RPMI7951 (cell line): ENCODE measurements at places on chromosomes 4 and X. TPM values are rescaled to one million over a fixed set of nuclear protein-coding genes. Genes with fewer than 3 reads are reported as not detected.
A peak's percentile ranks its signal among the peaks of the same experiment; 100 is the strongest.

GRCh38 chr4:136412708-136413107 is 1119.6 kb downstream of the PCDH18 start:
- no peak for DNase-seq

- DNase-seq, result no peak
These were observed 6.0 kb upstream of the BMP2K start for GRCh38 chr4:78770091-78770642.

Gene NPFFR2
- 0.10 TPM in 1 of 2 replicates, not detected in the other for total RNA-seq

- no peak for DNase-seq
These were observed 161.7 kb downstream of the EMCN start for GRCh38 chr4:100356172-100356571.

- no peak for DNase-seq
These were observed 491.9 kb downstream of the MID1IP1 start for GRCh38 chrX:39293203-39293602.

DNA sequence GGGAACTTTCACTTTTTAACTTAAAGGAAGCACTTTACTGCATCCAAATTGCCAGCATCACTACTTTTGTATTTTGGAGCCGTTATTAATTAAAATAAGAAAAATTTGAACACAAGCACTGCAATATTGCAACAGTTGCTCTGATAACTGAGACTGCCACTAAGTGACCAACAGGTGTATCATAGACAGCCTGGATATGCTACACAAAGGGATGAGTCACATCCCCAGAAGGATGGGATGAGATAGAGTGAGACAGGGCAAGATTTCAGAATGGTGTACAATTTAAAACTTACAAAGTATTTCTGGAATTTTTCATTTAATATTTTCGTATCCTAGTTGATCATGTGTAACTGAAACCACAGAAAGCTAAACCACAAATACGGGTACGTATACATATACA is 204.1 kb downstream of the MAPK10 start:
- no peak for DNase-seq

Gene TRIM75
- total RNA-seq, result not detected in 2 replicates

GRCh38 chrX:103404231-103405008 is 28.1 kb downstream of the BEX3 start:
- DNase-seq, result peak; percentile 79

Gene FAT4
- total RNA-seq, result 0.20 and 0.24 TPM in 2 replicates

DNA sequence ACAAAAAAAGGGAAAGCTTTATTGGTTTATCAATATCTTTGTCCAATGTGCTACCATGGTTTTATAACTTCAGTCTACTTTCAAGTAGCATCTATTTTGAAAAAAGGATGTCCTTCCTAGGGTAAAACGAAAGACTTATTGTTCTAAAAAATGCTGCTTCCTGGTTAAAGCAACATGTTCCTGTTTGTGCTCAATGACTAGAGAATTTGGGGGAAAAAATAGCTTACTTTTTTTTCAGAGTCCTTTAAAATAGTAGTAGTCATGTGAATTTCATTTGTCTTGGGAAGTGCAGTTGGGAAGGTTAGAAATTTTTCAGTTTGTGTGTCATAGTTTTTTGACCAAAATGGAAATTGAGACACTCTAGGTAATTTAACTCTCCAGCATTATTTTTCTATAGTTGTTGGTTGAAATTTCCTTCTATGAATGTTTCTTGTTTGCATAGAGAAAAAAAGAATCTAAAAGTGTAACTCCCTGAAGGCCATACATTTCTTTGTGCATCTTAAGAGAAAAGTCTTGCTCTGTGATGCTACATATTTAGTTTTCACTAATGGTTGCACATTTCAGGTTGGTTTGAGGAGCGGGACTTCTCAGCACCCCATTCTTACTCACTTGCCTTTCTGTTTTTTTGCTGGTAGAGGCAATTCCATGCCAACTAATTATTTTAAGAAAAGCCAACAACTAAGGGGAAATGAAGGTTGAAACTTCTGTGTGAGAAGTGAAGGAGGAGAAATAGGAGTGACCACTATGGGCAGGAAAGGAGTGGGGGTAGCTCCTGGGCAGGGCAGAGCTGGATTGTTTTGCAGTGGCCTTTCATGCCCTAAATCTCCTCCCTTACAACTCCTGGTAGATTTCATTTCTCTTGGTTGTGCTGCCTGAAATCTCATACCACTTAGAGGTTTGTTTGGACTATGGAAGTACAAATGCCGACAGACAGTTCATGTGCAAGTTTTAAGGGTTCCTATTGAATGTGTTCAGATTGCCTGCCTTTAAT is 76.4 kb downstream of the RAPGEF2 start:
- no peak for DNase-seq

Gene PARM1
- total RNA-seq, result under 0.01 and 0.10 TPM in 2 replicates

Gene CLDN34
- total RNA-seq, result 0.29 TPM in 1 of 2 replicates, not detected in the other

Gene NAP1L2
- 0.36 and 0.39 TPM in 2 replicates for total RNA-seq

DNA sequence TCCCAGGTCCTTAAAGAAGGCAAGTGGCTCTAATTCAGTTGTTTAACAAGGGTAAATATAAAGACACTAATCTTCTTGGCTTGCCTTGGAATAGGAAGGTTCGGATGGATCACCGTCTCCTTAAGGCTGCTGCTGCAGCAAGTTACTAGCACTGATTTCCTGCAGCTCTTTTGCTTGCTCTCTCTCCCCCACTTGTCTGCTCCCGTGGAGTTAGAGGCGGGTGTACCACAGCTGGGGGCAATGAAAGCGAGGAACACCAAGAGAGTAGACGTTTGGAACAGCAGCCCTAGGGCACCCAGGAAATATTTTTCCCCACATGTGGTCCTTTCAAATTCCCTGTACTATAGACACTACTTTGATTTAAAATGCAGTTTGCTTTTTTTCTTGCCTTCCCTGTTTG is 202.2 kb downstream of the SH2D1A start:
- no peak for DNase-seq
